ENCODE measurements at places on chromosomes 4 and X.

DNA sequence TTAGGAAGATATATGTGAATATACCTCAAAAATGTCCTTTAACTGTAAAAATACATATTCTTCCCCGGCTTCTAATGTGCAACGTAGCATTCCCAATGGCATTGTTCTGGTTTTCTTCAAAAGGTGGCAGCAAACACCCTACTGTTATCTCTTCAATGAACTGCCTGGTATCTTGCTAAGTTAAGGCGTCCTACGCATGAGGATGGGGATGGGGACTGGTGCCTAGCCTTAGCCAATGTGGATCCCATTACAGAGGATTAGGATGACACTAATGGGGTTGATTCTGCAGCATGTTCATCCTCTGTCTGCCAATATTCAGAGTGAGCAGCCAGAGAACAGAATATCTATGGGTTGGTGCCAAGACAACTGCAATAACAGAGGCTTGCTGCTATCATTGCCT is 334.9 kb upstream of the ADGRL3 start:
- no peak for DNase-seq

- peak; percentile 33 for DNase-seq
Observed at GRCh38 chrX:78029663-78030062, 60.2 kb upstream of the PGAM4 start.

DNA sequence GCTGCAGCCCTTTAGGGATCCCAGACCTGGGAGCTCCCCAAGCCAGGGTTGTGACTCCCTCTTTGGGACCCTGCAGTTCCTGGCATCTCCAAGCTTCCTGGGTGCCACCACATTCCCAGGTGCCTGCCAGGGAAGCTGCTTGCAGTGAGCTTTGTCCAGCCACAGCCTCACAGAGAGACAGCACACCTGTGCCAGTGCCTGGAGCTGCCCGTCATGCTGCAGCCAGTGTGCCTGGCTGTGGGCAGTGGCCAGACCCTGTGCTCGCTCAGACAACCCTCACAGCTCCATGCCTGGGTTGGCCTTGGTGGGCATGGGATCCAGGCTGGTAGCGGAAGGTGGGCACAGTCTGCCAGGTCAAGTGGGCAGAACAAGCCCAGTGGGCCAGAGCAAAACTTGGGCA is 36.0 kb downstream of the TMPRSS11A start:
- DNase-seq = no peak

GRCh38 chr4:184784628-184785257 is 41.0 kb downstream of the ACSL1 start:
- no peak for DNase-seq

- peak; percentile 72 for DNase-seq
Observed at GRCh38 chr4:85488416-85488815, 13.5 kb downstream of the ARHGAP24 start.

DNA sequence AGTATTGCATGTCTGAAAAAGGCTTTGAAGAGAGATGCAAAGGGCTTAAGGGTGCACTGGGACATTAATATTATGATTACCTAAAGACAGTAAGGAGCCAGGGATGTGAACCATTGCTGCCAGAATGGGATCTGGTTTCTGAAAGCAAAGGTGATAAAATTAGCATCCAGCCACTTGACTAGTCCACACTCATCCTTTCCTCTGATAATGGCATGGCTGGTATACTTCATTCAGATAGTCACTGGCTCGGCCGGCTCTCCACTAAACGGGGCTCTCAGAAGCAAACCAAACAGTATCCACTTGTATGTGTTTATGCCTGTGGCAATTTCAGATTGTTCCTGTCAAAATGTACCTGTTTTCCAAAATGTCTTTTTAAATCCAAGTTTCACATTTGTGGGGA is 46.4 kb downstream of the MAMLD1 start:
- DNase-seq = no peak

DNA sequence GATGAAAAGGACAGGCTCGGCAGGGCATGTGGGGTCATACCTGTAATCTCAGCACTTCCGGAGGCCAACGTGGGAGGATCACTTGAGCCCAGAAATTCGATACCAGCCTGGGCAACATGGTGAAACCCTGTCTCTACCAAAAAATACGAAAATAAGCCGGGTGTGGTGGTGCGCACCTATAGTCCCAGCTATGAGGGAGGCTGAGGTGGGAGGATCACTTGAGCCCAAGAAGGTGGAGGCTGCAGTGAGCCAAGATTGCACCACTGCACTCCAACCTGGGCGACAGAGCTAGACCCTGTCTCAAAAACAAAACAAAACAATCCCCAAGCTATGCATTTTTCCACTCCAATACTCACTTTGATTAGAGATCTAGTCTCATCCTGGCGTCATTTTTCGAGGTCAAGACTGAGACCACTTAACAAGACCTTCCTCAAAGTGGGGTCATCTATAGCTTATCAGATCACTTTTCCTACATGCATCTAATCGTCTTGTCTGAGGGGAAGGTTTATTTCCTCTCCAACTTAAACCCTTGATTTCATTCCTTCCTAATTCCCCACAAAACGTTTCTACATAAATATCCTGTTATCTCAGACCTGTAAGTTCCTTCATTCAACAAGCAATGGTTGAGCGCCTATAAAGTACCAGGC is 1.3 kb downstream of the NKAP start:
- DNase-seq = no peak

DNA sequence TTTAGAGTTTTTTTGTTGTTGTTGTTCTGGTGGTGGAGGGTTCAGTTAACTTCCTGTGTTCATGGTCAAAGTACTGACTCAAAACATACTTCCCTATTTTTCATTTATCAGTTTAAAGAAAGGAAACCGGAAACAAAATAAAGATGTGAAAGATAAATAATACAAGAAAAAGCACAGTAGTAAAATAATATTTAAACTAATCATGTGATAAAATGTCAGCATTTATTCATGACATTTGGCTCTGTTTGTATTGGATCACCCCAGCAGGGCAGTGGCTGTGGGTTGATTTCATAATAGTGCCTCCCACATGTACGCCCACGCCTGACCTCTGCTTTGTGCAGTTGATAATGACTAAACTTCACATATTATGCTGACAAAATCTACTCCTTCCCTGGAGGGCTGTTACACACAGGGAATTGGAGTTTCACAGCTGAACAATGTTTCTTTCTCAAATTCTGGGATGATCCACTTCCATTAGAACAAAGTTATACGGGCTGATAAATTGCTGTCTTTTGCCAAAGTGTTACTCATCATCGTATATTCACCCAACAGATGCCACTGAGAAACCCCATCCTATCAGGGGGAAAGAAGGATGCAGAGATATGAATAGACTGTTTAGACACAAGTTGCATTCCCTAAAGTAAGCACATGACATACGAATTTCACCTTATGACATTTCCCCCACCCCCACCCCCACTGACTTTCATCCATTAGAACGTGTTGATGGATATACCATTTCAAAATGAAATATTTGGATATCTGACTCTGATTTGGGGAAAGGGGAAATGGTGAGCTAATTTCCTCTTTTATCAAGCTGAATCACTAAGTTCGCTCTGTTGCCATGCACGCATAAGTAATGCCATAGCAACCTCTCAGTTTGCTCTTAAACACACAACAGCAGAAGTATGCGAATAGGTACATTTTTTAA is 48.3 kb downstream of the AMELX start:
- DNase-seq = no peak

- no peak for DNase-seq
Observed at GRCh38 chr4:25813448-25814106, 49.2 kb downstream of the SEL1L3 start.

GRCh38 chr4:165635951-165636350 is 237.1 kb upstream of the TLL1 start:
- no peak for DNase-seq

DNA sequence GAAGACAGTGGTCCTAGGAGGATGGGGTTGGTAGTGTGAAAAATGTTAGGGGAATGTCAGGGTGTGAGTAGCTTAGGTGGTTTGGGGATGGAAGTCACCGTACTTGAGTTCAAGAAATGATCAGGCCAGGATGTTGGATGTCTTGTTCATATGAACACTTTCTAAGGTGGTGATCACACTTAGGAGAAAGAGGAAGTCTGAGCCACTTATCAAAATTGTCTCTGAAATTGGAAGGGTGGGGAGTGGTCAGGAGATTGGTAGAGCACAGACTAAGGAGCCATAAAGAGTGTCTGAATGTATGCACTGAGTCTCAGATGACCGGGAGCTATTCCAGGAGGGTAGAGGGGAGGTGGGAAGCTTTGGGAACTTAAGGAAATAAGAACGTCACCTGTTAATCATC is 17.3 kb downstream of the CMC4 start:
- DNase-seq = no peak

- no peak for DNase-seq
Observed at GRCh38 chr4:147829401-147830101, 97.7 kb downstream of the ARHGAP10 start.

All from NCI-H1105 treated with DMSO at 0.1 percent for 48 hours (cell line).